ENCODE measurements at places on chromosomes 16 and 17. TPM values are rescaled to one million over a fixed set of nuclear protein-coding genes. Genes with fewer than 3 reads are reported as not detected.

DNA sequence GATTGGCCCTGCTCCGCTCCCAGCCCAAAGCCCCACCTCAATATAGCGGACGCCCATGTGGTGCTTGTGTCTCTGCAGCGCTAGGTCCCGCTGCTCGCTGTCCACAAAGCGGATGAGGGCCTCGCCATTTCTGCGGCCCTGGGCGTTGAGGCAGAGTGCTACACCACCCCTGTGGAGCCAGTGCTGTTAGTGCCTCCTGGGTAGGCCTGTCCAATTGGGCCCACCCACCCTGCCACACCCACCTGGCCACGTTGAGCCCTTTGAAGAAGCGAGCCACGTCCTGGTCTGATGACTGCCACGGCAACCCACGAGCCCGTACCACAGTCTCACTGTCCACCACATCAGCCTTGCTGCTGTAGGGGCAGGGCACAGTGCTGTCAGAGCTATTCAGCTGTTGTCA, 3.6 kb downstream of the ESRP2 start:
- H3K27me3 ChIP-seq: no peaks in the 10 kb centered on the region
- DNase-seq: no peak
- no peak overlapping the region for H3K27ac ChIP-seq
- H3K4me3 ChIP-seq: no peak overlapping the region
- H3K36me3 ChIP-seq: peaks cover 12% of the 10 kb centered on the region
- H3K4me1 ChIP-seq: peaks cover 36% of the 10 kb centered on the region

DNA sequence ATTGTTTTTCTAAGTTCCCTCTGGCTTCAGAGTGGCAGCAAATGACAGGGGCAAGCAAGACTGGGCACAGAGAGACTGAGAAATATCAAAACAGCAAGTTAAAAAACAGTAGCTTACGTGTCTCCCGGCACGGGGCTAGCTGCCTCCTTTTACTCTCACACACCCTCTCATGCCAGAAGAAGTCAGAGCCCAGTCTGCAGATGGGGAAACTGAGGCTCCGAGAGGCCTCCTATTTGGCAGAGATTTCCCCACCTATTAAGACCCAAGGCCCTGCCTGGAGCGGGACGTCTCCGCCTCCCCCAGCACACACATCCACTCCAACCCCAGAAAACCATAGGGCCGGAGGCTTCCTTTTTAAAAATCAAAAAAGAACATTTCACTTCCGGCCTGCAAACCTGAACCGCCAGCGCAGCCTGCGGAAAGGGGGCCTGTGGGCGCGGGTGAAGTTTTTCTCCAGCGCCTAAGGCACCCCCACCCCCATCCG, 832 bp downstream of the CARHSP1 start:
- H3K36me3 ChIP-seq: peaks cover 2% of the 10 kb centered on the region
- peak overlapping the region; percentile 90 for H3K27ac ChIP-seq
- H3K4me1 ChIP-seq: peaks cover 46% of the 10 kb centered on the region
- no peak for DNase-seq

DNA sequence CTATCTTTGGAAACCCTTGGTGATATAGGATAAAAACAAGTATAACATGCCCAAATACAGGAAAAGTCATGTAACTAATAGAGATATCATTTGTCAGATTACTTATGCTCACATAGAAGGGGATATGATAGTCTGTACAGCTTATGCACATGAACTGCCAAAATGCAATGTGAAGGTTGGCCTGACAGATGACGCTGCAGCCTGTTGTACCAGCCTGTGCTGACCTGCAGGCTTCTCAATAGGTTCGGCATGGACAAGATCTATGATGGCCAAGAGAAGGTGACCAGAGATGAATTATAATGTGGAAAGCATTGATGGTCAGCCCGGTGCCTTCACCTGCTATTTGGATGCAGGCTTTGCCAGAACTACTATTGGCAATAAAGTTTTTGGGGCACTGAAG, 12.7 kb downstream of the WFIKKN2 start:
- H3K27ac ChIP-seq: no peak overlapping the region
- H3K27me3 ChIP-seq: peaks cover 1% of the 10 kb centered on the region
- no peaks in the 10 kb centered on the region for H3K36me3 ChIP-seq
- H3K4me3 ChIP-seq: no peak overlapping the region

DNA sequence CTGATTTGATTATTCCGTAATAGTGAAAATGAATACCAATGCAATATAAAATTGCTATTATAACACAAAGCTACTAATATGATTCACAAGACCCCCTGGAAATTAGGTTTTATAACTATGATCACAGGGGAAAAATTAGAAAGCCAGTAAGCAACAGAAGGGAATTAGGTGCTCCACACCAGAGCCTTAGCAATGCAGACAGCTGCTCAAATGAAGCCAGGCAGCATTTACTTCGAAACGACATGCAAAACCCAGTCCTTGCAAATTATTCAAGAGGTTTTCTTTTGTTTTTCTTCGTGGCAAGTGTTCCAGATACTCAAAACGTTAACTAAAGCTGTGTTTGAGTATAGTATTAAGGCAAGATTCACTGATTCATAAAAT, 47.9 kb downstream of the TOX3 start:
- H3K4me3 ChIP-seq: no peak overlapping the region
- DNase-seq: no peak
- no peaks in the 10 kb centered on the region for H3K4me1 ChIP-seq
- H3K27me3 ChIP-seq: peaks cover 2% of the 10 kb centered on the region
- no peak overlapping the region for H3K27ac ChIP-seq

CDH5 gene
- total RNA-seq: not detected

FGF11 gene
- total RNA-seq: 6.4 TPM

SPPL2C gene
- total RNA-seq: not detected

DNA sequence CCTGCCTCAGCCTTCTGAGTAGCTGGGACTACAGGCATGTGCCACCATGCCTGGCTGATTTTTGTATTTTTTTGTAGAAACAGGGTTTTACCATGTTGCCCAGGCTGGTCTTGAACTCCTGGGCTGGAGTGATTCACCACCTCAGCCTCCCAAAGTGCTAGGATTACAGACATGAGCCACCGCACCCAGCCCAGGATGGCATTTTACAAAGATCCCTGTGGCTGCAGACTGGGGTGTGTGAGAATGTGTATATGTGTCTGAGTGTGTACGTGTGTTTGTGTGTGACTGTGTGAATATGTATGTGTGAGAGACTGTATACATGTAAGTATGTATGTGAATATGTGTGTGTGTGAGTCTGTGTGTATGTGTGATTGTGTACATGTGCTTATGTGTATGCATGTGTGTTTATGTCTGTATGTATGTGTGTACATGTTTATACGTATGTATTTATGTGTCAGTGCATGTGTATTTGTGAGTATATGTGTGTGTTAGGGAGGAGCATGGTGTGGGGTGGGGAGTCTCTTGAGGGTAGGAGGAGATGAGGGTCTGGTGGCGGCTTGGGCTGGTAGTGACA, 17.0 kb downstream of the RPTOR start:
- H3K36me3 ChIP-seq: peaks cover 5% of the 10 kb centered on the region
- H3K27ac ChIP-seq: no peak overlapping the region
- peaks cover 5% of the 10 kb centered on the region for H3K4me1 ChIP-seq
- H3K27me3 ChIP-seq: no peaks in the 10 kb centered on the region
- H3K4me3 ChIP-seq: no peak overlapping the region

DNA sequence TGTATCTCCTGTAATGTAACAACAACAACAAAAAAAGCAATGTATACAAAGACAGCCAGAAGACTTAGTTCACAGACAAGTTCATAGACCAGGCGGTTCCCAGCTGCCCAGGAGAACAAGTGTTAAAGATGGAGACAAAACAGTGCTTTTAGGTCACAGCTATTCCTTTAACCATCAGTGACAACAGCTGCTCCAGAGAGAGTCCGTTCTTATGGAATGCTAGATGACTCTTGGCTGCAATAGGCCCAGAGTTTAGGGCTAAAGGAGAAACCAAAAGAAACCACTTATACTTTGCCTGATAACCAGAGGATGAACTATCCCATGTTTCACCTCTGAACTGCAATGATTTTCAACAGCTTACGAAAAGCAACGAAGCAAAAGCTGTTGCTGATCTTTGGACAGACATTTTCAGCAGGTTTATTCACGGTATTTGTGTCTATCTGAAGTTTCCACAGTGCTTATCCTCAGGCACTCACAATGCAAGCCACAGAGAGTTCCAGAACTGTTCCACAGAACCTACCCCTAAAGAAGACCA, 6.0 kb downstream of the ZCCHC14 start:
- H3K27me3 ChIP-seq: peaks cover 22% of the 10 kb centered on the region
- no peak for DNase-seq
- H3K4me3 ChIP-seq: no peak overlapping the region
- peaks cover 54% of the 10 kb centered on the region for H3K4me1 ChIP-seq
- no peak overlapping the region for H3K27ac ChIP-seq

SEC14L5 gene
- total RNA-seq: not detected

GRCh38 chr17:73232587-73233373, 28.9 kb downstream of the CPSF4L start:
- H3K27me3 ChIP-seq: no peaks in the 10 kb centered on the region
- no peak for DNase-seq
- peaks cover 56% of the 10 kb centered on the region for H3K4me1 ChIP-seq
- H3K36me3 ChIP-seq: peaks cover 30% of the 10 kb centered on the region

- H3K27ac ChIP-seq: no peak overlapping the region
- no peak for DNase-seq
- no peaks in the 10 kb centered on the region for H3K27me3 ChIP-seq
- H3K4me1 ChIP-seq: peaks cover 17% of the 10 kb centered on the region
Observed at GRCh38 chr16:30767767-30768465, 5.8 kb downstream of the RNF40 start.

SLC2A4 gene
- 0.31 TPM for total RNA-seq

GDPD3 gene
- total RNA-seq: 4.3 TPM

Data from activated T-helper 1 cell treated with anti-CD3 and anti-CD28 coated beads, Interleukin-12 subunit alpha, Interleukin-12 subunit beta, Interleukin-2, Interleukin-4 antibody, amounts not matched to agents 30 ng/mL and 10 ng/mL and 1 ng/mL, durations not matched to agents 14 hours and 24 hours and 36 hours (primary cell).